ENCODE measurements at places on chromosomes 5 and 9.

- DNase-seq, result no peak
These were observed 47.8 kb downstream of the THOC3 start for GRCh38 chr5:175920231-175920811.

DNA sequence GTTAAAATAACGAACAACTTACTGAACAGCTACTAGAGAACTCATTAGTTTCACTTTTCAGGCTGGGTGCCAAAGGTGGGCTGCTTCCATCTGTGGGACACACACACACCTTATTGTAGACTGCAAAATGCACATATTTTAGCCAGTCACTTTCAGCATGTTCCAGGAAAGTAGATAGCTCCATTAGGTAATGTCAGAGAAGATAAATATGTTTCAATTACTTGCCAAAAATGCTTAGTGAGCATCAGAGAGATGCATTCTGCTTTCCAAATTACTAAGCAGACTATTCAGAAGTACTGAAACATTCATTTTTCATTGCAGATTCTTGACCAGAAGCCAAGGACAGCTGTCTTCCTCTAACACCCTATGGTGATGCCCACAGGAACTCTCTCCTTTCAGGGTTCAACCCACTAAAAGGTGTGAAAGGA is 56.2 kb upstream of the APC start:
- no peak for DNase-seq

GRCh38 chr9:20200581-20200980 is 411.7 kb upstream of the SLC24A2 start:
- no peak for DNase-seq

DNA sequence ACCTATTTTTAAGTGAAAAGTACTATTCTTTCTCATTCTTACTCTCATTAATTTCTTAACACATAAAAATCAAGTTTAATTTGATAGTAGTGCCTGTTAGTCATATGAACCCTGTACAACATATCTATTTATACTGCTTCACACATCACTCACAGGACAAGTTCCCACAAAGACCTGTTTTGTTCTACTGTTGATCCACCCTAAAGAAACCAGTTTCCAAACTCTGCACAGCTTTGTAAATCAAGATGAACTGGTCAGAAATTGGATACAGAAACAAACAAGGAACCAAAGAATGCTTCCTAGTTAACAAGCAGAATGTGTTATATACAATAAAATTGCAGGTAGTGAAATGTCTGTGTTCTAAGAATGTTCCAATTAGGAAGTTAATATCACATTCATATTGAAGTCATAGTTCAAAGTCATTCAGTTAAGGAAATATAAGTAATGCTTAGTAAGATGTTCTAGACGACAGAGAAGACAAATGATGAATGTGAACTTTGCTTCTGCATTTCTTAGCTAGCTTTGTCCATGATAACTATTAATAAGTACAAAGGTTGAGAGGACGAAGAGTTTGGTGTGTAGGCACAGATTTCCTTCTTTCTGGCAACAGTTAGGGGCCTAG is 33.4 kb downstream of the C9orf85 start:
- DNase-seq, result no peak

- no peak for DNase-seq
These were observed 78.7 kb downstream of the ELAVL2 start for GRCh38 chr9:23747088-23748075.

GRCh38 chr5:178489271-178489976 is 100.8 kb downstream of the COL23A1 start:
- no peak for DNase-seq

- no peak for DNase-seq
These were observed 38.7 kb upstream of the SH3PXD2B start for GRCh38 chr5:172493002-172493401.

- DNase-seq, result no peak
These were observed 39.8 kb downstream of the WDR41 start for GRCh38 chr5:77452351-77452750.

GRCh38 chr5:68942169-68942568 is 151.6 kb upstream of the SLC30A5 start:
- DNase-seq, result no peak

DNA sequence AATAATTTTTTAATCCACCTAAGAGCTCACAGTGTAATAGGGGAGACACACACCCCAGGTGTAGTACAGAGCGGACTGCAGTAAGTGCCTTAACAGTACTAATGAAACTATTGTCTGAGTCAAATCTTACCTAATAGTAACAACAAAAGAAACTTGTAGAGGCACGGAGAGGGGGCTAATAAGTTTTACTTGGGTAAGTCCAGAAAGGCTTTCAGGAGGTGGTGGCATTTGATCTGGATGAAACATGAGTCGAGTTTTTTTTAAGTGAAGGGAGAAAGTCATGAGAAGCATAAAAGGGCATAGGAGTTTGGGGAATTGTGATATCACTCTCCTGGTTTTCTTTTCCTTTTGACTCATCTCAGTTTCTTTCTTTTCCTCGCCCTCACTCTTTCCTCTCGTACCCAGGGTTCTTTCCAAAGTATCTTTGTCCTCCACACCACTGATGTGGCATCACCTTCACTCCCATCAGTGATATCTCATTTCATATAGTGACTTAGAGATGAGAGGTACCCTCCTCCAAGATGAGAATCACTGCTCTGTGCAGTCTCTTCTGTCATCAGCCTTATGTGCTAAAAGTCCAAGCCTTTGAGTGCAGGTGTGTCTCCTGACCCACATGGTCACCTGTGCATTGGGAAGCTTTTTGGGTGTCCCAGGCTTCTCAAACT is 2.0 kb downstream of the CTNNA1 start:
- DNase-seq, result no peak

- no peak for DNase-seq
These were observed 46.2 kb downstream of the GALNT10 start for GRCh38 chr5:154236536-154237375.

- peak; percentile 26 for DNase-seq
These were observed at the start of gene KCNN2 for GRCh38 chr5:114361724-114362196. Gene KCNN2, plus strand, starts transcription at chr5:114362070. Its CDS starts 70 bp downstream, at chr5:114362140.

DNA sequence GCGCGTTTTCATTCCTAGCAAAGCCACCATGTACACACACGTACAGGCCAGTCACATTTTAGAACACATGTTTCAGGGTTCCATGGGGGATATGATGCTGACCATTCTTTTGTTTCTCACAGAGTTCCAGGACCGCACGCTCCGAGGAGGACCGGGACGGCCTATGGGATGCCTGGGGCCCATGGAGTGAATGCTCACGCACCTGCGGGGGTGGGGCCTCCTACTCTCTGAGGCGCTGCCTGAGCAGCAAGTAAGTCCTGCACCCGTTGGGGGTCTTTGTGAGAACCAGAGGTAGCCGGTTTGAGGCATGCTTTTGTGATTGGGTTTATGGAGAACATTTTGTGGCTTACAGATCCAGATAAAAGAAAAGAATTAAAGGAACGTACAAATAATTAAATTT is 30.8 kb downstream of the ADAMTSL1 start:
- DNase-seq, result no peak
